ENCODE measurements at places on chromosomes 7 and 10.
A peak's percentile ranks its signal among the peaks of the same experiment; 100 is the strongest.

- DNase-seq: no peak
Observed at GRCh38 chr7:129359638-129360037, 74.6 kb upstream of the STRIP2 start.

GRCh38 chr7:47474937-47475879 lies 106.7 kb downstream of the TNS3 start:
- DNase-seq: no peak

- DNase-seq: no peak
Observed at GRCh38 chr7:106371629-106372028, 86.8 kb upstream of the NAMPT start.

DNA sequence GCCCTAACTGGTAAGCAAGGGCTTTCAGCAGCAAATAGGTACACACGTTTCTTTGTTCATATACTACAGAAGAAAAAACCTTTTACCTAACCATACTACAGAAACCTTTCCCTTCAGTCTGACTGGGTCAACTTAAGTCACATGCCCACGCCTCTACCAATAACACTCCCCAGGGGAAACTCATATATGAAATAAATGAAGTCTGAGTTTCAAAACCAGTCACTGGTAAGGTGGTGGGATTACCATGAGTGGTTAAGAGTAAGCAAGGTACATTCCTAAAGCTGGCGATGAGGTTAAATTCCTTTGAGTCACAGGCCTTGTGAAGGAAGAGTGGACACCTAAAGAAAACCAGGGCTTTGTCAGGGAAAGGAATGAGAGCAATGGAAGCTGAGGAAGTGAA lies 21.4 kb upstream of the KIF20B start:
- no peak for DNase-seq

DNA sequence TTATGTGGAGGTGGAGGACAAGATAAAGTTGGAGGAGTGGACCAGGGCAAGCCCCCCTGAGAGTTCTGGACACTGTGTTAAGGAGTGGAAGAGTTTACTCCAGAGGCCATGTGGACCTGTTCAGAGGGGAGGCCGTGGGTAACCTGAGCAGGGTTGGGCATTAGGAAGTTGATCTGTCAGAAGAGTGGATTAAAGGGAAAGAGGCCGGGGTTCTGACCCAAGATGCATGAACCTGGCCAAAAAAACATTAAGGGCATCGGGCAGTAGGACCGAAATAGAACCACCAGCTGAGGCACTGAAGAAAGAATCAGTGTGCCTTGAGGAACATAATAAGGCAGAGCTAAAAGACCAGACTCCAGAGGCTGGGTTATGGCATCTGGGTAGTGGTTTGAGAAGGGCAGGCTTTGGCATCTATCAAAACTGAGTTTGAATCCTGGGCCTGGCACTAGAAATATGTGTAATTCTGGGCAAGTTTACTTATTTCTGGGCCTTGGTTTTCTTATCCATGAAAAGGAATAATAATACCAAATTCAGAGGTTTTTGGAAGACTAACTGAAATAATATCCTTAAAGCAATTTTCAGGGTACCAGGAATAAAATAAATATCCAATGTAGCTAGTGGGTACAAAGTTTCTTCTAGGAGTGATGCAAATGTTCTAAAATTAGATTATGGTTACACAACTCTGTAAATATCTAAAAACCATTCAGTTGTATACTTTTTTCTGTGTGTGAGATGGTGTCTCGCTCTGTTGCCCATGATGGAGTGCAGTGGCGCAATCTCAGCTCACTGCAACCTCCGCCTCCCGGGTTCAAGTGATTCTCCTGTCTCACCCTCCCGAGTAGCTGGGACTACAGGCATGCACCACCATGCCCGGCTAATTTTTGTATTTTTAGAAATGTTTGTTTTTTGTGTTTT lies 10.9 kb upstream of the FRAT1 start:
- DNase-seq: no peak

- no peak for DNase-seq
Observed at GRCh38 chr10:1185911-1186682, 129.9 kb downstream of the WDR37 start.

GRCh38 chr7:128034825-128035224 lies 3.6 kb upstream of the LRRC4 start:
- no peak for DNase-seq

DNA sequence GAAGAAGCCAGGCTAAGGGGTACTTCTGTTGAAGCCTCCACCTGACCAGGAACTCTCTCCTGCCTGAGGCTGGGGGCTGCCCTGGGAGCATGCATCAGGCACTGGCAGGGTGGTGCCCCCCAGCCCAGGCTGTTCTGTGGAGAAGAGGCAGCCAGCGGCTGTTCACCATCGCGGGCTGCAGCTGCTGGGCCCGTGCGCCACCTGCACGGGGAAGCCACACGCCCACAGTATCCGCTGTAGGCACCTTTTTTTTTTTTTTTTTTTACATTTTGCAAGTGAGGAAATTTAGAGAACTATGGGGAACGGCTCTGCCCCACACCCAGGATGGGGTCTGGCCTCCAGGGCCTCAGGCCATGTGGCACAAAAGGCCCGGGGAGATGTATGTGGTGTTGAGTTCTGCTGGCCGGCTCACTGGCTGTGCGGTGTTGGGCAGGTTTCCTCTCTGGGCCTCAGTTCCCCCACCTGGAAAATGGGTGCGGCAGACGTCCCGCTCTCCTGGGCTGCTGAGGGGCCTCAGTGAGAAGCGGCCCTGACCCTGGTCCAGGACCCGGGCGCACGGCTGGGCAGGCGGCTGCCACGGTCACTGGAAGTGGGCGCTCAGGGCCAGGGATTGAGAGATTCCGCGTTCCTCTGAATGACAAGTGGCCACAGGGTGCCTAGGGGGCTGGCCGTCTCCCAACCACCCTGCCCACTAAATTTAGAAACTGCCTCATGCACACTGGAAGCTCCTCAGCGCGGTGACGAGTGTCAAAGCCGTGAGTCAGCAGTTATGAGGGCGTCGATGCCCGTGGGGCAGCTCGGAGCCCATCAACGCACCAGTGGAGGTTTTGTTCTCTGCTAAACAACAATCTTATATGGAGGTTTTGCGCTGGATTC lies 8.8 kb upstream of the INTS1 start:
- DNase-seq: no peak

- no peak for DNase-seq
Observed at GRCh38 chr7:35254496-35255442, 869 bp upstream of the TBX20 start.

DNA sequence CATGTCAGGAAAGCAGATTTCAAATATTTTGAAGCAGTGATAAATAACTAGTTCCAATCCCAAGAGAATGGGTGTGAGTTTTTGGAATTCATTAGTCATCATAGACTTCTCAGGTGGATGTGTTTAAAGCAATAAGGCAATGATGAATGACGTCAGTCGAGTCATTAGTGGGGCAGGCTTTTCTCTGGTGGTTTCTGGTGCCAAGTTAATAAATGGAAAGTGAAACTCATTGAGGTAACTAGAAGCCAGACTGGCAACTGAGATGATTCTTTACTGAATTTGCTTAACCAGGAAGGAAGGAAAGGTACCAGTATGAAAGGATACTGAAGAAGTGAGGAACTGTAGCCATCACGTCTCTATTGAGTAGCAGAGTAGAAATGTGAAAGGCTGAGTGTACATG lies 311.0 kb downstream of the GPAM start:
- no peak for DNase-seq

GRCh38 chr10:132750936-132751335 lies 35.0 kb downstream of the NKX6-2 start:
- DNase-seq: no peak

DNA sequence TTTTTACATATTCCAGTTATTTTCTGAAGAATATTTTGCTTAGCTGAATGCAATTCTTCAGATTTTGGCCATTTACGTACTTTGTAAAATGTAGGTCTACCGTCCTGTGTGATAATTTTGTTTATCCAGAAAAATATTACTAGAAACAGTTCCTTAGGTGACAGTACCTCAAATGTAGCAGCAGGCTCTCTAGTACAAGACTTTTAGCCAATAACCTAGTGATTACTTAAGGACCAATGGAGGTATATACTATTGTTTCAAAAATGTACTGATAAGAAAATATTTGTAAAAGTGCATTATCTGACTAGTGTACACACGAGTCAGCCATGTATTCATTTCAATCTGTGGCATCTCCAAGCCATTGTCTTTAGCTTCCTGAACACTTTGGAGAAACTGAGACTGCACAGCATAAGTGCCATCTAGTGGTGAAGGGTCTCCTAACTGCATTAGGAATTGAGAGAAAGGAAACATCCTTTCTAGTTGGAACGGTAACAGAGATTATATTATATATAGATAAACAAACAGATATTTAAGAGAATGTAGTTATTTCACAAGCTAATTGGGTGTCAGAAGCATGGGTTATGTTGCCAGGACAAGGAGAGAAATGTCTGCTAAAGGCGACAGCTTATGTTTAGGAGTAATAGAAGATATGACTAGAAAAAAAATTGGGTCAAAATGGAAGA lies 23.7 kb downstream of the RTKN2 start:
- DNase-seq: peak; percentile 69

DNA sequence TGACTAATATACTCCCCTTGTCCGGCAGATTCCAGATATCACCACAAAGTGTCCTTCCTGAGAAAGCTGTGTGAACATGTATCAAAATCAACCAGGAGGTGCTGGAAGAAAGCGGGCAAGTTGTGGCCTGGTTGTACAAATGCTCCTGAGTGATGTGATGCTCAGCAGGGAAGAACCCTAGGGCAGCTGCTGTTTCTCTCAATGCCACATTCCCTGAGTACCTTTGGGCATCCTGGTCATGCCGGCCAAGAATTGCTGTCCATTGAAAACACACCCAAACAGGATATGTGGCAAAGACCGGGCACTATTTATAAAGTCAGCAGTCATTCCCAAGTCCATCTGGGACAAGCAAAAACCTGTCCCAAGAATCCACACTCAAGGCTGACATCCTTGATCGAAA lies 7.8 kb upstream of the ADCY1 start:
- no peak for DNase-seq

- no peak for DNase-seq
Observed at GRCh38 chr10:1465993-1466764, 271.1 kb downstream of the ADARB2 start.

DNA sequence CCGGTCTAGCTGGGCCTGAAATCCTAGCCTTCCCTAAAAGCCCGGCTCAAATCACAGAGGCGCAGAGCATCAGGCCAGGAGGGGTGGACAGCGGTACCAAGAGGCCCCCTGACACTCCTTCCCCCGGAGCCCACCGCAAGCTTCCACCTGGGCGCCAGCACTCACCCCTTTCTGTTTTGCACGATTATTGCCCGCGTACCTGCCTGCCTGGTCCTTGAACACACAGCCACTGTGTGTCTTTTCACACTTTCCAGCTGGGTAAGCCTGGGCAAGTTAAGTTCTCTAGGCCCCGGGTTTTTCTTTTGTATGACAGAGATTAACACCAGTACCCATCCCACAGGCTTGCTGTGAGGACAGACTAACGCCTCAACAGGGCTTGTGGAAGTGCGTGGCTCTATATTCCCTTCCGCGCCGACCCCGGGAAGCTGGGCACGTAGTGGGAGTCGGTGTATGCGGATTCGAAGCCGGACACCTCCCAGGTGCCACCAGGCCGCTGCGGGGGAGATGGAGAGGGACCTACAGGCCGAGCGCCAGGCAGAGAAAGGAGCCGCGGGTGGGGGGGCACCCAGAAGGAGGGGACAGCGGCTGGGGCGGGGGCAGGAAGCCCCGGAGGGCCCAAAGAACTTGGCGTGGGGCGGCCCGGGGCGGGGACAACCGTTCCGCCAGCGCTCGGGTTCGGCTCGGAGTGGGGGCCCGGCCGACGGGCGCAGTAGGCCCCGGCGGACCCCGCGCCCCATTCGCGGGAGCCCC lies 792 bp downstream of the ZNF746 start:
- DNase-seq: peak; percentile 39

- peak; percentile 37 for DNase-seq
Observed at GRCh38 chr7:12403287-12404181, at the start of gene VWDE. Gene VWDE, minus strand, starts transcription at chr7:12403865. Its CDS starts 149 bp downstream, at chr7:12403716.

- no peak for DNase-seq
Observed at GRCh38 chr10:113524539-113525490, 28.0 kb upstream of the HABP2 start.

- no peak for DNase-seq
Observed at GRCh38 chr10:62850646-62851045, 34.5 kb upstream of the EGR2 start.

GRCh38 chr7:35249537-35249907 lies 4.4 kb downstream of the TBX20 start:
- no peak for DNase-seq

DNA sequence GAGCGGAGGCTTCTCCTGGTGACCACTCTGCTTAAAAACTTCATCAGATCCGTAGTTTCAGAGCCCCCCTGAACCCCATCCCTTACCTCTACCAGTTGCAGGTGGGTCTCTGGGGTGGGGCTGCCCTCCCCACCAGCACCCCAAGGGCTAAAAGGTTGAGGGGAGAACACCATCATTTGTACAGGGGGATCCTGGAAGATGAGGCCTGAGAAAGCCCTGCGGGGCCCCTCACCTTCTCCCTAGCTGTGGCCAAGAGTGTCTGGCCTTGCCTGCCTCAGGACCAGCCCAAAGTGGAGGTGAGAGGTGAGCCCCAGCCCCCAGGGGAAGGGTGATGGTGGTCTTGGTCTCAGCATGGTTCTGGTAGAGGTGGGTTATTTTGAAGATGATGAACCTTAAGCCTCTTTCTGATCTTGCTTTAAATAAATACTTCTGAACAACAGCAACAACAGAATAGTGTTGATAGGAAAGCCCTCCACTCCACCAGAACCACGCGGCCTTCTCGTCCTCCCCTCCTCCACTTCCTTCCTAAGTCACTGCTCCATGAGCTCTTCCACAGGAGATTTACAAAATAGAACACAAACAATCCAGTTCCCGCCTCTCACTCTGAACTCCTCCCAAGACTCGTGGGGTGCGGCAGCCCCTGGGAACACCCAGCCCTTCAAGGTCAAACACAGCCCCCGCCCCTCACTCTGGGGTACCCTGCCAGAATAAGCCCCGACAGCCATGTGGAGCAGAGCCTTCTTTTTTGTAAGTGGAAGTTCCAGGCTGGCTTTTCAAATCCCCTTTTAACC lies 169.1 kb downstream of the EGFR start:
- no peak for DNase-seq

- DNase-seq: no peak
Observed at GRCh38 chr10:133144771-133145170, 15.2 kb upstream of the KNDC1 start.

DNA sequence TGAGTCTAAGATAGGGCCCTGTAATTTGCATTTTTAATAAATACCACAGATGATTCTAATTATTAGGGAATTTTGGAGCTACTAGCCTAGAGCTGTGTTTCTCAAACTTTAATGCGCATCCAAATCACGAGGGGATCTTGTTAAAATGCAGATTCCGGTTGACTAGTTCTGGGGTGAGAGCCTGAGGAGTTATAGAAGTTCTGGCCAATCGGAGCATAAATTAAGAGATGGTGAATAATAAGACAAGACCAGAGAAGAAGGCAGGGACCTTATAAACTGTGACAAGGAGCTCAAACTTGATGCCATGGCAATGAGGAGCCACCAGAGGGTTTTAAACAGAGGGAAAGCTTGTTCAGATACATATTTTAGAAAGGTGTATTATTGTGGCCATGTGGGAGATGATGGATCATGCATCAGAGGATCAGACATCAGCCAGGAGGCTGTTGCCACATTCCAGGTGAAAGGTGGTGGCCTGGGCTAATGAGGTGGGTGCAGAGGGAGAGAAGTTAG lies 29.7 kb upstream of the TLX1 start:
- no peak for DNase-seq

Measured in stimulated activated CD4-positive, alpha-beta T cell treated with anti-CD3 and anti-CD28 coated beads, Interleukin-12 subunit alpha, Interleukin-12 subunit beta, amount 100 ng/mL, for 48 hours (primary cell).